ENCODE measurements at places on chromosomes 1 and 21.

DNA sequence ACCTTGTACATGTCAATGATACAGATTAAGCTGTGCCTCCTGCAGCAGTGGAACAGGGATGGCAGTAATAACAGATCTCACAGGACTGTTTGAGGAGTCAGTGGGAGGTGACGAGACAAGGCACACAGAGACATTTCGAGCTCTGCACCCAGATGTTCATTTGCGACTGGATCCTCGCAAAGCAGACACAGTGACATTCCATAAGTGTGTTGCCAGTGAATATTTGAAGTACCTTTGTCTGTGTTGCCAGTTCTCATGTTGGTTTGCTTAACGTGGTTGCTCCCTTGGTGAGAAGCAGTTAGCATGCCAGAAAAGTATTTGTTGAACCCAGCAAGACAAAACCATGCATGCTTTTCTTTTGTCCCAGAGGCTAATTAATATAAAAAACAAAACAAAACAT is 67.0 kb downstream of the NID1 start:
- no peak for DNase-seq

DNA sequence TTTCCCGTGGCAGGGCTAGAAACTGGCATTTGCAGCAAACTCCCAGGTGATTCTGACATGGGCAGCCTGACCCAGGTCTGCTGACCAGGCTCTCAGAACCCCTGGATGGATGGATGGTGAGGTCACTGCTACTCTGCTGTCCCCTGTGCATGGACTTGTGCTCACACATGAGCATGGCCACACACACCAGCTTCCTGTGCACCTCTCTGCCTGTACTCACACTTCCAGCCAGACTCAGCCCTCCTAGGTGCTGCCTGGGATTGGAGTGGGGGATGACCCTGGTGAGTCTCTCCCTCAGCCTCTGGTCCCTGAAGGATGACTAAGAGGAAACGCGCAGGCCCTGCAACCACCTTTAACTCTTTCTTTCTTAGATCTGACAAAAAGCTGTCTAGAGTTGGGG is 361.1 kb downstream of the HHAT start:
- DNase-seq, result no peak

DNA sequence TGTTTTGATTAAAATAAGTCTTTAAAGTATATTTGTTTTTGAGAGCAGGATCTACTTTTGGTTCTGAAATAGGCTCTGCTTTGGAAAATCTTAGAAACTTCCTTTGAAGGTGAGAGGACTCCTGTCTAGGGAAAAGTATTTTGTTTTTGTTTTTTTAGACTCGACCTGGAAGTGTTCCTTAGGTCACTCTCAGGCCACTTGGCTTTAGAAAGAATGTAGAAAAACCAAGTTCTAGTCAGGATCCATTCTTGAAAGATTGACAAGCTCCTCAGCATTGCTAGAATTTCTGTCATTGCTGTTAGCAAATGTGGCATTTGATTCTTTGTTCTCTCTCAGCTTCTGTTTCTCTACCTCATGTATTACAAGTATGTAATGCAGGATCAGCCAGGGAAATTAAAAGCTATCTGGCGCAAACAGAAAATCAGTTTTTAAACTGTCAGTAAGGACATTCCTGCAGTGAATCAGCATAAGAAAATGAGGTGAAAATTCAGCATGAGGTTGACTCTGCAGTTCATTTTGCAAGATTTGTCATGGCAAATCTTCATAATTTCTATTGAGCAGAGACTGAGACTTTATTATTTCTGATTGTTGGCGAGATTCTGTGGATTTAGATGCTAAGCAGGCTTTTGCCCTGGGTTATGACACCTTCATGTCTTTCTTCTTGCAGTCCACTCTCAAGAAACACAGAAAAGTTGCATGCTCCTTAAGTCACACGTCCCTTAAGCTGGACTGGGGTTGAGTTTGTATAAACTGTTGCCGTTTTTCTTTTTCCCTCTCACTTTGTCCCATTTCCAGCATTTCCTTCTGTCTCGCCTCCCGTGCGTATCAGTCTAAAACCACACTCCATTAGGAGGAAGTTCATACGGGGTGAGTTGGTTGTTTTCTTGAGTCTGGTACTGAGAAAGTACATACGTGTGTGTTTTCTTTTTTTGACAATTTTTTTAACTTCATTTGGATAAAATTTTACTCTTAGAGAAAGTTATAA is 12.6 kb downstream of the NTPCR start:
- DNase-seq, result no peak

GRCh38 chr1:188065917-188066316 is 1237.2 kb downstream of the PLA2G4A start:
- DNase-seq, result no peak

GRCh38 chr1:7469255-7469938 is 301.7 kb upstream of the VAMP3 start:
- no peak for DNase-seq

- DNase-seq, result no peak
Observed at GRCh38 chr1:213120961-213121360, 69.9 kb downstream of the RPS6KC1 start.

GRCh38 chr1:164701189-164701761 is 142.3 kb downstream of the PBX1 start:
- no peak for DNase-seq

- DNase-seq, result no peak
Observed at GRCh38 chr1:116067566-116067890, 43.7 kb upstream of the MAB21L3 start.

DNA sequence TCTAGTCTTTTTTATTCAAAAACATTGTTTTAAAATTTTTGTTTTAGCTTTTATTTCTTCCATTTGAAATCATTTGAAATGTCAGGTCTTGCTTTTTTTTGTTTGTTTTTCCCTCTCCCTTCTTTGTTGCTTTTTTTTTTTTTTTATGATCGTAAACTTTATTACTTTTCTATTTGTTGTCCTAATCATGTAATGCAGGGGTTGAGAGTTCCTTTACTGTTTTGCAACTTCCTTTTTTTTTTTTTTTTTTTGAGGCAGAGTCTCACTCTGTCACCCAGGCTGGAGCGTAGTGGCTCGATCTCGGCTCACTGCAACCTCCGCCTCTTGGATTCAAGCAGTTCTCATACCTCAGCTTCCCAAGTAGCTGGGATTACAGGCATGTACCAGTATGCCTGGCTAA is 24.8 kb downstream of the IVNS1ABP start:
- no peak for DNase-seq

GRCh38 chr1:47978486-47978885 is 18.7 kb downstream of the TRABD2B start:
- DNase-seq, result no peak

GRCh38 chr1:51415963-51416362 is 85.6 kb upstream of the TTC39A start:
- DNase-seq, result no peak
